ENCODE measurements at places on chromosomes 12 and 14. TPM values are rescaled to one million over a fixed set of nuclear protein-coding genes. Genes with fewer than 3 reads are reported as not detected.

DNA sequence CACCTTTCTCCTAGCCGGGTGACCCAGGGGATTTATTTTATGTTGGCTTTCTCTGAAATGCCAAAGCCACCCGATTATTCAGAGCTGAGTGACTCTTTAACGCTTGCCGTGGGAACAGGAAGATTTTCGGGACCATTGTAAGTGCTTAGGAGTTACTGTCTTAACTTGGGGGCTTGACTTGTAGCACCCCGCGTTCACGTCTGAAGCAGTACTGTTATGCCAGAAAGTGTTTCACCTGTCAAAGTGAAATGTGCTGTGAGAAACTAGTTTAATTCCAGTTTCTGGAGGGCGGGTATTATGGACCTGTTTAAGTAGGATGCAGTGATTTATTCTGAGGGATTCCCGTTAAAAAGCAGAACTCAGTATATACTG is 218 bp downstream of the LYSET start:
- peak; percentile 10 for DNase-seq

DNA sequence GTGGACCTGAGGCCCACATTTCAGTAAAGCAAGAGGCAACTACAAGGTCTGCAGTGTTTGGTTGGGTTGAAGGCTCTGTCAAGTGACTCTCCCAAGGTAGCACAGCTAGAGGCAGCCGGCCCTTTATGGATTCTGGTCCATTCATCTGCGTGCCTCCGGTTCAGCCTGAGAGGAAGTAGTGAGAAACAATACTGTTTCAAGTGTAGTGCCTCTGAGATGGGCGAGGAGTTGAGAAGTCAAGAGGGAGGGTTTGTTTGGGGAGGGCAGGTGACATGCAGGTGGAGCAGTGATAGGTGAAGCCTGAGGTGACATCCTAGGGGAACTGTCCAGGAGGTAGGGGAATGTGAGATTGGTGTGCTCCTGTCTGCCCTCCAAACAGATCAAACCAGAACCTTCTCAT is 933.5 kb downstream of the VRK1 start:
- DNase-seq = no peak

DNA sequence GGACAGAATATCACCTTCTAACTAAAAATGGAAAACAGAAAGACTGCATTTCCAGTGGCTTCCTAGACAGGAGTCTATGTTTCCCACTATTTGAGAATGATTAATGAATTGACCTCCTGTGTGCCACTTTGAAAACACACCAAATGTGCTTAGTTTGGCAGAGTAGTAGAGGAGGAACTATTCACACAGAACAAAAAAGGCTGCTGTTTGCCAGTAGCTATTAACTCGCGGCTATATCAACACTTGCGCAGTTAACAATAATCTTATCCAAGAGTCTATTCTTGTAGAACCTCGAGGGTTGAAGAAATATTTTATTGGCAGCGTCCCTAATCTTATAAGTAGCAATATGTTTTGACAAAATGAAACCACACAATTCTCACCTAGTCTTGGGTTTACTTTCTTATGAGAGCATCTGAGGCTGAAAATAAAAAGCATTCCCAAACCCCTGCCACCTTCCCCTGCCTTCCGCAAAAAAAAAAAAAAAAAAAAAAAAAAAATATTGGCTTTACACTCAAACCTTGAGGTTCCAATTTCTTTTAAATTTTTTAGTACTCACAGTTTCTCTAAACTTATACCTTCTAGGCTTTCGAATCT is 127.3 kb upstream of the FLRT2 start:
- no peak for DNase-seq

- DNase-seq = no peak
These were observed 10.3 kb downstream of the FBRSL1 start for GRCh38 chr12:132500142-132500855.

DNA sequence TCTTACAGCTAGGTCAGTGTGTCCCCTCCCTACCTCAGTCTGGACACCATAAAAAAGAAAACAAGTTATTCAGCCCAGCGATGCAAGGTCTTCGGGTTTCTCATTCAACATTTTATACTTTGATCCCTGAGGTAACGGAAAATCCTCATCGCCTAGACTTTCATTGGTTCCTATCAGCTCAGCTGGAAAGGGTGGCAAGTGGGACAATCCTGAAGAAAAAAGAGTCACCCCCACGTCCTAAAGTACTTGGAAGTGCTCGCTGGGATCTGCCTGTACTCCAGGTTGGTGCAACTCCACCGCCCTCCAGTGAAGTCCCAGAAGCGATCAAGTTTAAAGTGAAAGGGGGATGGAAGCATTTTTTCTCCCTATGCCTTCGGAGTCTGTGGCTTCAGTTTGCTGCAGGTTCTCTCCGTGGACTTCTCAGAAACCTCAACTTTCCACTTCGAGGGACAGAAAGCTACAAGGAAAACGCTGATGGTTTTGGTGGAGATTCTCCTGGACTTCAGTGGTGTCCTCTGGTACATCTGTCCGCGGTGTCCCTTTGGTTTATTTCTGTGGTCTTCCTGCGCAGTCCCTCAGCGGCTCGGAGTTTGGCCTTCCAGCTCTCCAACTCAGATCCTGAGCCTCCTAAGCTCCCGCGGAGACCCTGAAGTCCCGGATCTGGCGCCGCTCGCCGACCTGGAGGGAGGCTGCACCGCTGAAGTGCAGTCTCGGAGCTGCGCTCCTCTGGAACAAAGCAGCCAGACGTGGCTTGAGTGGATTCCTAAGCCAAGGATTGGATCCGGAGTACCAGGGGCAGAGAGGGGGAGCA is 1.8 kb upstream of the LRFN5 start:
- no peak for DNase-seq

DNA sequence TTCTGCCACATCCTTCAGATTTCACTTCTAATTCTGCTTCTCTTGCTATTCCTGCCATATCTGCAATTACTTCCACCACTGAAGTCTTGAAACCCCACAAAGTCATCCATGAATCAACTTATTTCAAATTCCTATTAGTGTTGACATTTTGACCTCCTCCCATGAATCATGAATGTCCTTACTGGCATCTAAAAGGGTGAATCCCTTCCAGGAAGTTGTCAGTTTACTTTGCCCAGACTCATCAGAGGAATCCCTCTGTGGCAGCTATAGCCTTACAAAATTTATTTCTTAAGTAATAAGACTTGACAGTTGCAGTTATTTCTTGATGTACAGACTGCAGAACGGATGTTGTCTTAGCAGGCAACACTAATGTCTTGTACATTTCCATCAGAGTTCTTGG is 162.9 kb downstream of the PCNX1 start:
- peak; percentile 67 for DNase-seq

Gene GALNT16
- total RNA-seq = 0.33 TPM

Gene KLHL42
- total RNA-seq = 82.6 TPM

Measured in PC-3 (cell line).